ENCODE measurements at places on chromosomes 5 and 9. TPM values are rescaled to one million over a fixed set of nuclear protein-coding genes. Genes with fewer than 3 reads are reported as not detected.

The EQTN gene
- not detected for total RNA-seq

The GRXCR2 gene
- not detected for total RNA-seq

The ADAMTS13 gene
- 0.43 TPM for total RNA-seq

- H3K4me3 ChIP-seq, result no peak overlapping the region
- no peak for DNase-seq
- no peaks in the 10 kb centered on the region for H3K4me1 ChIP-seq
- no peak overlapping the region for H3K27ac ChIP-seq
- H3K36me3 ChIP-seq, result no peaks in the 10 kb centered on the region
These were observed 74.5 kb downstream of the ADAMTS2 start for GRCh38 chr5:179270581-179271427.

GRCh38 chr9:98039607-98040017 is 16.9 kb upstream of the NANS start:
- no peaks in the 10 kb centered on the region for H3K36me3 ChIP-seq
- peaks cover 39% of the 10 kb centered on the region for H3K27me3 ChIP-seq
- H3K4me1 ChIP-seq, result peaks cover 17% of the 10 kb centered on the region

GRCh38 chr5:176401281-176402205 is 13.0 kb downstream of the HIGD2A start:
- H3K27ac ChIP-seq, result no peak overlapping the region
- no peak for DNase-seq
- no peaks in the 10 kb centered on the region for H3K27me3 ChIP-seq

DNA sequence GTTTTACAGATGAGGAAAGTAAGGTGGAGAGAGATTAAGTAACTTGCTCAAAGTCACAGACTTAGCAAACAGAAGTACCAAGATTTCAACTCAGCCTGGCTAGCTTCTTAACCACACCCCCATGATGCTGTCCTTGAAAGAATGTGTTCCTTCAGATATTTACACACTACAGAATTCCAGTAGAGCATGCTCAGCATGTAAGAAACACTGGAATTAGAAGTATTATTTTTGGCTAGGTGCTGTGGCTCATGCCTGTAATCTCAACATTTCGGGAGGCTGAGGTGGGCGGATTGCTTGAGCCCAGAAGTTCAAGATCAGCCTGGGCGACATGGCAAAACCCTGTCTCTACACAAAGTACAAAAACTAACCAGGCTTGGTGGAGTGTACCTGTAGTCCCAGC is 142.4 kb downstream of the EDIL3 start:
- DNase-seq, result no peak
- no peaks in the 10 kb centered on the region for H3K36me3 ChIP-seq
- H3K27me3 ChIP-seq, result no peaks in the 10 kb centered on the region
- H3K27ac ChIP-seq, result no peak overlapping the region

DNA sequence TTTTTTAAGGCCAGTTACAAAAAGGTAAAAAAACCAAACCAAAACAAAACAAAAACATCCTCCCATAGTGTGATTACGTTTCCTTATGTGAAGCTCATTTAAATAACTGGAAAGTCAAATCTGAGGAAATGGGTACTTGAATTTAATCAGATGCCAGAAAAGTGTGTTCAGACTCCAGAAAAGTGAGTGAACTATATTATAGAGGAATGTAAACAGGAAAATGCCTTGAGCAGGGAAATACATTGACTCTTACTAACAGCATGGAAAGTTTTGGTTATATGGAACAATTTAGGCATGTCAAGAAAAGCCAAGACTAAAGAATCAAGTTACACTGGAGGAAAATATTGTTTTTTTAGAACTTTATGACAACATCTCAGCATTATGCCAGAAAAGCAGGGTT is 37.8 kb upstream of the RNF20 start:
- peaks cover 11% of the 10 kb centered on the region for H3K4me1 ChIP-seq
- no peaks in the 10 kb centered on the region for H3K36me3 ChIP-seq
- H3K27me3 ChIP-seq, result no peaks in the 10 kb centered on the region
- no peak overlapping the region for H3K4me3 ChIP-seq

All from SJCRH30 (cell line).